Stimulated activated CD8-positive, alpha-beta memory T cell treated with anti-CD3 and anti-CD28 coated beads, Interleukin-7, amount 100 ng/mL, for 4 hours (primary cell): ENCODE measurements at places on chromosomes 11 and 22.

- no peak for DNase-seq
Measured at GRCh38 chr22:23243859-23244689, 63.8 kb downstream of the BCR start.

DNA sequence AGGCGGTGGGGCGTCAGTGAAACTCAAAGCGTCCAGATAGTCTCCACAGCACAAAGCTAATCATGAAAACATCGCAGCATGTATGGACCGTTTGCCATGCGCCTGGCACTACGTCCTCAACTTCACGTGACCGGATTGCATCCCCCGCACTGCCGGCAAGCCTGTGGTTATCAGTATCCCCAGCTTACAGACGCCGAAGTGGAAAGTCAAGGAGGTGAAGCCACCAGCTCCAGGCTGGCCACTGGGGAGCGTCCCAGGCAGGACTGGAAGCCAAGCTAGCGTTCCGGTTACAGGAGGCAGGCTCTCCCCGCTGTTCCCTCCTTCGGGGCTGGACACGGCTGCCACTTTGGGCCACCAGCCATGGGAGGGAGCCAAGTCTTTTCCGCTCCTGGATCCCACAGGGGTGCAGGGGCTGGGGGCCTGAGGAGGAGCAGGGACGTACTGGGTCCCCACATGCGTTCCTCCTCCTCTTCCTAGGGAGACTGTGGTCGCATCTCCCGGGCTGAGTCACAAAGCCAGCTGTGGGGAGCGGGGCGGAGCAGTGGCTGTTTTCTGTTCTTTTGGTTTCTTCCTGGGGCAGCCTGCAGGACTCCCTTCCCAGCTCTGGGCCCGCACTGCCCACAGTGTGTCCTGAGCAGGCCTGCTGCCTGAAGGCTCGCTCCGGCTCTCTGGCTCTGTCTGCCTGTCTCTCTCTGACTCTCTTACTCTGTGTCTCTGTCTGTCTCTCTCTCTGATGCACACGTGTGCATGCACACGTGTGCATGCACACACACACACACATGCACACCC, 4.3 kb upstream of the OSBPL5 start:
- DNase-seq, result no peak

- no peak for DNase-seq
Measured at GRCh38 chr11:116792869-116793771, 1.4 kb upstream of the APOA5 start.

- no peak for DNase-seq
Measured at GRCh38 chr11:9893474-9893873, 229.6 kb downstream of the SWAP70 start.

GRCh38 chr11:88352139-88352538, 14.6 kb upstream of the CTSC start:
- DNase-seq, result no peak

GRCh38 chr11:22275600-22275999, 62.6 kb upstream of the SLC17A6 start:
- DNase-seq, result no peak

DNA sequence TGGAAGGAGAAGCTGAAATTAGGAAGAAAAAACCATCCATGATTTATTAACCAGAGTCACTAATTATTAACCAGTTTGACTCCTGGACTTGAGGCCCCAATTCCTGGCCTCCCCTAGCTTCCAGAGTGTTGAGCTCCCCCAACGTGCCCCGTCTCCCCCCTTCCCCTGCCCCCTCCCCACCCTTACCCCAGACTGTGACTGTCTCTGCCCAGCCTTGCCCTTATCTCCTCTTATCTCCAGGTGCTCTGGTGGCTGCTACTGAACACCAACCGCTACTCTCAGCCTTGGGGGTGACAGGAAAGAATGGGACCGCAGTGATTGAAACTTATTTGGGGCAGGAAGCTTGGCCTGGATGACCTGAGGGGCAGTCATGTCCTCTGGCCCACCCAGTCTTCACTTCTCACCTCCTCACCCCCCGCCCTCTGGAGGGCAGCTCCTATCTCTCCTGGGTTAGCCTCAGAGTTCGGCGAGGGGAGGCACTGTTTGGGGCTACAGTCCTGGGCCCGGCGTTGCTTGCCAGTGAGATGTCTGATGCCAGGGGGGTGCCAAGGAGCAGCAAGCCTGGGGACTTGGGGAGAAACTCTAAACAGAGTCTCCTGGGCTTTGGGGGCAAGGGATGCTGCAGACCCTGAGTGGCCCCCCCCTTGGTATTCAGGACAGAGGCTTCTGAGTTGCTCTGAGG, 15.5 kb downstream of the NECTIN1 start:
- DNase-seq, result no peak

DNA sequence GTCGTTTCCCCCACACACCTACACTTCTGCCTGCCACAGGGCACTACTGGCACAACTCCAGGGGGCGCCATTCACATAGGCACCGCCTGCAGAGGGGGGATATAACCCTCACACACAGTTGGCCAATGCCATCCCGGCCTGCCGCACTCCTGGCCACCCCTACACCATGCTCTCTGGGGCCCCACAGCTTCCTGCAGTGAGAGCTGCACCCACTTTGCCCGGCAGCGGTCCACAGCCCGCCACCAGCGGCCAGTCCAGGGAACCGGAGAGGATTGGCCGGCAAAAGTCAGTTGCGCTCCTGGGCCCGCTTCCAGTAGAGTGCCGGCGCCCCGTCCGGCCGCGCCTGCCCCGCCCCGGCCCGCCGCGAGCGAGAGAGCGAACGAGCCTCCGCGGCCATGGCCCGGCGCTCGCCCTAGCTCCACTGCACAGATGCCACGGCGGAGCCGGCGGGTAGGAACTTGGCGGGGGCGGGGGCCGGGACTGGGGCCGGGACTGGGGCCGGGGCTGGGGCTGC, 25.6 kb upstream of the SUSD2 start:
- DNase-seq, result no peak

GRCh38 chr11:85464283-85464682, 162.9 kb downstream of the DLG2 start:
- no peak for DNase-seq
